CD4-positive, alpha-beta T cell treated with Interleukin-12 subunit alpha and Interleukin-12 subunit beta, for 1 hour (primary cell): ENCODE measurements at places on chromosomes 3 and 15.

DNA sequence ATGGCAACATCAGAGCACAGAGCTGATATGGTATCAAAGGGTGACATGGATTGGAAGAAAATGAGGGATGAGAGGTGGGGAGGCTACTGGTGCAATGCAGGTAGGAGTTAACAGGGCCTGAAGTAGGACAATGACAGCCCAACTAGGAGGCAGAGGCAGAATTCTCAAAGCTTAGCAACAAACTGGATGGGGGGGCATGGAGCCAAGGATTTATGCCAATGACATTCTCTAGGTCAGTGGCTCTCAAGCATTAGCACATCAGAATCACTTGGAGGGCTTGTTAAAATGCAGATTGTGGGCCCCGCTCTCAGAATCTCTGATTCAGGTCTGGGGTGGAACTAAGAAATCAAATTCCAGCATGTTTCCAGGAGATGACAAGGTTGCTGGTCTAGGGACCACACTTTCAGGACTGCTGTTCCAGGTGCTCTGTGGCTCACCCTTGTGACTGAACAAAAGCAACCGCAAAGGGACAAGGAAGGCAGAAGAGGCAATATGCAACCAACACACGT, 98.0 kb upstream of the TNIK start:
- DNase-seq, result no peak

GRCh38 chr3:152317956-152318355, 49.2 kb downstream of the MBNL1 start:
- DNase-seq, result no peak

- DNase-seq, result no peak
These were observed 492.8 kb upstream of the MDFIC2 start for GRCh38 chr3:70805061-70805889.

DNA sequence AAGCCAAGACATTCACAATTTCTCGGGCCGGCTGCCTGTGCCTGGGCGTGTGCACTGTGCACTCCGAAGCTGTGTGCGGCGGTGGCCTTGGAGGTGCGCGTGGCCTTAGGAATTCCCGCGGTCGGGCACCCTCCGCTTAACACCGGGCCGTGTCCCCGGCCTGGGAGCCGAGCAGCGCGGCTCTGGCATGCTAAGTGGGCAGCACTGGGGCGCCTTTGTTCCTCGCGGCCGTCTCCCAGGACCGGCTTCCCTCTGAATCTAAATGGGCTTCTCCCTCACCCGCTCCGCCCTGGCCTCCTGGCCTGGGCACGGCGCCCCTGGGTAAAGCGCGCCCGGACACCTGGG, 498 bp upstream of the ARNT2 start:
- DNase-seq, result no peak

GRCh38 chr15:64249883-64250575, 87.2 kb upstream of the PPIB start:
- DNase-seq, result no peak

DNA sequence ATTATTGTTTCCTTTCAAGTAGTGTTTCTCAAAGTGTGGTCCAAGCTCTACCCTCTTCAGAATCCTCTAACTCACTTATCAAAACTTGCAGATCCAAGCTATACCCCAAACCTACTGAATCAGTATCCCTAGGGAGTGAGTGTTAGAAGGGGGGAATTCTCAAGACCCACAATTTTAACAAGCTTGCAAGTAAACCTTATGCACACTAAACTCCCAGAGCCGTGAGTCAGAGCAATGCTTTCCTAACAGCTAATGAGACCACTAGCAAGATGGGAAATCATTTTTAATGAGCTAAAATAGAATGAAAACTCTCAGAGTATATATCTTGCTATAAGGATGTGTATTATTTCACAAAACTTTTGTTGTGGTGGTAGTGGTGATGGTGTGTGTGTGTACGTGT, 41.1 kb upstream of the SRGAP3 start:
- DNase-seq, result no peak
